Lower leg skin (tissue), 4 donors: ENCODE measurements at places on chromosomes 13 and 19.

- peak; percentile 49 for DNase-seq
These were observed 15.4 kb upstream of the SIGLEC6 start for GRCh38 chr19:51546650-51547396.

GRCh38 chr19:49338023-49338677 is 2.9 kb downstream of the CD37 start:
- peak; percentile 85 for DNase-seq

DNA sequence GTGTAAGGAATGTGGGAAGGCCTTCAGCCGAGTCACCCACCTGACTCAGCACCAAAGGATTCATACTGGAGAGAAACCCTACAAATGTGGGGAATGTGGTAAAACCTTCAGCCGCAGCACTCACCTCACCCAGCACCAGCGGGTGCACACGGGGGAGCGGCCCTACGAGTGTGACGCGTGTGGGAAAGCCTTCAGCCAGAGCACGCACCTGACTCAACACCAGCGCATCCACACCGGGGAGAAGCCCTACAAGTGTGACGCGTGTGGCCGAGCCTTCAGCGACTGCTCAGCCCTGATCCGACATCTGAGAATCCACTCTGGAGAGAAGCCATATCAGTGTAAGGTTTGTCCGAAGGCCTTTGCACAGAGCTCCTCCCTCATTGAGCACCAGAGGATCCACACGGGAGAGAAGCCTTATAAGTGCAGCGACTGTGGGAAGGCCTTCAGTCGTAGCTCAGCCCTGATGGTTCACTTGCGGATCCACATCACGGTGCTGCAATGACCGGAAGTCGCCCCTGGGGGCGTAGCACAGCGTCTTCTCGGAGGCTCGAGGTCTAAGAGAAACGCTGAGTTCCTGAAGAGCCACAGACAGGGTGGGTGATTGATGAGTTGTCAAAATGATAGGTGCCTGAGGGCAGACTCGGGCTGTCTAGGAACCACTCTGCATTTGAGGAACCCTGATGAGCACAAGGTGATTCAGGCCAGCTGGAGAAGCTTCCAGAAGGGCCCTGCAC is 12.2 kb downstream of the ZSCAN22 start:
- no peak for DNase-seq

GRCh38 chr19:36090910-36091695 is 19.8 kb upstream of the OVOL3 start:
- DNase-seq: no peak

GRCh38 chr13:39341251-39341650 is 261.7 kb downstream of the LHFPL6 start:
- no peak for DNase-seq

- no peak for DNase-seq
These were observed 28.8 kb downstream of the IPO5 start for GRCh38 chr13:97982286-97982685.

- no peak for DNase-seq
These were observed 17.0 kb downstream of the ALOX5AP start for GRCh38 chr13:30752201-30752797.

DNA sequence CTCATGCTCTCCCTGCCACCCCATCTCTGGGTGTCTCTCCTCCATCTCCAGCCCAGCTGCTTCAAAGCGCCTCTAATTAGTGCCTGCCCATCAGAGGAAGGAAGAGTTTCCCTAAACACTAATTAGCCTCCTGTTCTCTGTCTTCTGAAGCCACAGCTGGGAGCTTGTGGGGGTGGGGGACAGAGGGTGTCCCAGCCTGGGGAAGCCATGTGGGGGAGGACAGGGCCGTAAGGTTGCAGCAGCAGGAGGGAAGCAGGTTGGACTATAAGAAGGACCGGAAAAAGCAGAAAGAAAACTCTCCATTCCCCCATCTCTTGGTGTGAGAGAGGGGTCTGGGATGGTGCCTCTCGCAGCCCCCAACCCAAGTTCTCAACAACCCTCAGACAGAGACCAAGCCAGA is 26.2 kb downstream of the SLC8A2 start:
- no peak for DNase-seq

DNA sequence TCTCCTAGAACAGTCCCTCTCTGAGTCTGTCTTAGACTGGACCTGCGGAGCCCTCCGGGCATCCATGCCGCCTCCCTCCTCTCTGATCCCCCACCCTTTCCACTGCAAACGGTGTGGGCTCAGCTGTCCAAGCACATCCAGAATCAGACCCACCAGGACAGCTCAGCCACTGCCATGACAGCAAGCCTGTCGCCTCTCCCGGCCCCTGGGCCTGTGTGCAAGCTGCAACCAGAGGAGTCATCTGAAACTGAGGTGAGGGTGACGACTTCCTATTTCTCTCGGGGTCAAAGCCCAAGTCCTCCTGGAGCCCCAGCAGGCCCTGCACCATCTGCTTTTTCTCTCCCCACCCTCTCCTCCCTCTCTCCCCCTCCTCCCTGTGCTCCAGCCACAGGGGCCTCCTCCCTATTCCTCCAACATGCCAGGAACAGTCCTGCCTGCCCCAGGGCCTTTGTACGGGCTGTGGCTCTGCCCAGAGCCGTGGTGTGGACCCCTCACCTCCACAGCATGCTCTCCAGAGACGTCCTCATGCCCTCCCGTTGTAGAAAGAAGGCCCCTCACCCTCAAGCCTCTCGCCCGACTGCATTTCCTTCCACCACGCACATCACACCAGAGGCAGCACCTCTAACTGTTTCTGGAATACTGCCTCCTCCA is 23.5 kb upstream of the MYDGF start:
- no peak for DNase-seq

- no peak for DNase-seq
These were observed 233.1 kb downstream of the POSTN start for GRCh38 chr13:37365496-37365895.

- no peak for DNase-seq
These were observed 6.0 kb upstream of the ZNF614 start for GRCh38 chr19:52034051-52034728.

GRCh38 chr19:44816301-44816700 is 7.4 kb downstream of the BCAM start:
- no peak for DNase-seq

DNA sequence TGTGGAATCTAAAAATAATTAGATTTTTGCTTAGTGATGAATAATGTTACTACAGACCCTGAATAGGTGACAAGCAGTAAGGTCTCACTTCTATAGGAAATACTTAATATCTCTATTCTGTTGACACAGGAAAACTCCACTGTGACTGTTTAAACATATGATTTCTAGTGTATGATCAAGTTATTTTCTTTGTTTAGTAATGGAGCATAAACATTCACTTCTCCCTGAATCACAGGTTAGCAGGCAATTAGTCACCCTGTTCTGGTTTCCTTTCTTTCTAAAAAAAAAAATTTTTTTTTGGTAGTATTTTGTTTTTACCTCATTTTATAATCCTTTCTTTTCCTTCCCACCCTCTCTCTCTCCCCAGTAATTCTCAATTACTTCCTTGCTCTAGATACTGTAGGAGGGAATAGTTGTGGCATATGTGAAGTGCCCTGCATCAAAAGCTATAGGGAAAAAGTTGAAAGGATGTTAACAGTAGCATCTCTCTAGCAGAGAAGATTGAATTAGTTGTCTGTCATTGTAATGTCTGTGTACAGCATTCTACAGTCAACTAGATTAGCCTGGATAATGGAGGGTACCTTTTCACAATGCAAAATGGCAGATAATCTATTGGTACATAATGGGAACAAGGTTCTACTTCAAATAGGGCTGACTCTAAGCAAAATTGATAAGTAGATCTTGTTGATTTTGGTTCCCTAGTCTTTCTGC is 3.5 kb downstream of the HS6ST3 start:
- DNase-seq: no peak

DNA sequence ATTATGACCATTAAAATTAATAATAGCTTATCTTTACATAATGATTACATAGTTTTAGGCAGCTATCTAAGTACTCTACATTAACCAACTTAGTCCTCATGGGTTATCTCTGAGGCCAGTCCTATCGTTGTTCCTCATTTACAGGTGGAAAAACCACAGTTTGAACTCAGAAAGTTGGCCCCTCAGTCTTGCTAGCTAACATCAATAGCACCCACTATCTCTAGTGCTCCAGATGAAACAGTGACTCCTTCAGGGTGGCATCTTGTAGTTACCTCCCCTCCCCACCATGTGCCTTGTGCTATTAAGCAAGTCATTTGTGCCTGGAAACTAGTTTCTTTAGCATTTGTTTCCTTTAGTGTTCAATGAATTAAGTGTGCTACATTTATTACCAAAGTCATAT is 1086.7 kb downstream of the EFNB2 start:
- DNase-seq: no peak

- peak; percentile 96 for DNase-seq
These were observed 590 bp upstream of the LGI4 start for GRCh38 chr19:35135389-35135909.

DNA sequence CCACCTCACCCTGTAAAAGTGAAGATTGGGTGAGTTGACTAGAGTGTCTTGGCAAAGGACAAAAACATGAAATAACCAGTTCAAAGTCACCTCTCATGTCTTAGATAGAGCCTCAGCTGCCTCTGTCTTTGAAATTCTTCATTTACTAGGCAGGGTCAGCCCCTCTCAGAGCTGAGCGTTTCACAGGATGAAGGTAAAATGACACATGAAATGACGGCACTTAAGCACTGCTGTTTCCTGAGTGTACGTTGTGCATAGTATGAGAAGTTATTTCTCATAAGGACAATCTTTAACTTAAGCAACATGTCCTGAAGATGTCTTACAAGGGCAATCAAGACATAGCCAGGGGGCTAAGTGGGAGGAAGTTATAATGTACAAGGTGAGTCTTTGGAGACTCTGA is 32.3 kb upstream of the SLC10A2 start:
- DNase-seq: no peak

GRCh38 chr13:106133025-106133424 is 402.4 kb downstream of the EFNB2 start:
- DNase-seq: no peak

GRCh38 chr13:78829821-78830220 is 170.9 kb upstream of the OBI1 start:
- DNase-seq: no peak

DNA sequence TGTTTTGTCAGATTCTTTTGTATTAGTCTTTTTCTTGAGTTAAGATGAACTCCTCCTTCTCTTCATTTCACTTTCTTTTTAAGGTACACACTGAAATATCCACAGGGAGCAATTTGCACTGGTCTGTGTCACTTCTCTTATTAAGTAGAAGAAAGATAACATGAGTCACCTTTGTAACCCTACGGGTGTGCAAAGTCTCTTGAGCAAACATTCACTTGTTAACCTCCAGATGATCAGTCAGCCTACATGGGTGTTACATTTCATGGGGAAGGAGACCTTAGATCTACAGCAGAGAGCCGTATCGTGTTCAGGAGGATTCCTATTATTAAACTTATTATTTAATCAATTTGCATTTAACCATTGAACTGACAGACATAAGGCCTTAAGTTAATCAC is 5.1 kb downstream of the ZNF507 start:
- DNase-seq: no peak

- DNase-seq: no peak
These were observed 56.6 kb downstream of the PDS5B start for GRCh38 chr13:32642858-32643257.
